ENCODE measurements at places on chromosomes 6 and 20.
A peak's percentile ranks its signal among the peaks of the same experiment; 100 is the strongest.

DNA sequence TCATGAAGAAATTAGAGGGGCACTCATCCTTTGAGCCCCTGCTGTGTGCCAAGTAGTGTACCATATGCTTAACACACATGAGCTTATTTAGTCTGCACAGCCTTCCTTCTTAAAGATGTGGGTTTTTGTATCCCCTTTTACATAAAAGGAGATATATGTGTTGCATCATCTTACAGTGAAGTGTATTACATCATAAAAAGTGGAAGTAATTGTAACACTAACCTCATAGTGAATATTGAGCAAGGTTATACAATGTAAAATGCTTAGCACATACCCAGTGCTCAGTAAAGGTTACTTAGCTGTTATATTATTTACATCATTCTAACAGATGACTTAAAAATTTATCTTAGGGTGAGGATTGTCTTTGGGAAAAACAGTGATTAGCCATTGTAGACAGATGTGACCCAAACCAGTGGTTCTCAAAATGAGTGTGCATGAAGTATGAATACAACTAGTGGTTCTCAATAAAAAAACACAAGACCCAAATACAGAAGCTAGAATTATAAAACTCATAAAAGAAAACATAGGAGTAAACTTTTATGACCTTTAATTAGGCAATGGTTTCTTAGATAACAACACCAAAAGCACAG, 3.8 kb upstream of the PIGU start:
- no peak for DNase-seq

DNA sequence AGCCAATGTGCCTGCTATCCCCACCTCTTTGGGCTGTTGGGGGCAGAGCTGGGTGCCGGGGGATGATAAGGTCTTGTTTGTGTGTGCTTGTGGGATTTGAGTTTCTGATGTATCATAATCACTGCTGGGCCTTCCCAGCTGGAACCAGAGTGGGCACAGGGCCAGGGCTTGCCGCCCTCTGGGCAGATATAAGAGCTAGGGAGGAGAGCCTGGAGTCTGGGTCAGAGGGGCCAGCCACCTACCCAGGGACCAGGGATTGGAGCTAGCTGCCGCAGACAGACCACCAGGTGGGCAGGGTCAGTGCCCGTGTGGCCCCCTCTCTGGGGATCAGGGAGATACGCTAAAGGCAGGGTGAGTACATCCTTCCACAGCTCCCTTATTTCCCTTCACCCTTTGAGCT, 3.1 kb upstream of the TLDC2 start:
- no peak for DNase-seq

DNA sequence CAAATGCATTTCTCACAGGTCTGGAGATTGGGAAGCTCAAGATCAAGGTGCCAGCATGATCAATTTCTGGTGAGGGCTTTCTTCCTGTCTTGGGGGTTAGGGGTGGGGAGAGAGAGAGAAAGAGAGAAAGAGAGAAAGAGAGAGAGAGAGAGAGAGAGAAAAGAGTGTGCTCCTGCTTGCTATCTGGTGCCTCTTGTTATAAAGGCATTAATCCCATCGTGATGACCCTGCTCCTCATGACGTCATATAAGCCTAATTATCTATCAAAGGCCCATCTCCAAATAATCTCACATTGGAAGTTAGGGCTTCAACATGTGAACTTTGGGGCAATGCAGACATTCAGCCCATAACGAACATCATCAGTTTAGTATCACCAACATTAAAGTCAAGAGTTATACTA, 114.8 kb downstream of the EYA4 start:
- no peak for DNase-seq

DNA sequence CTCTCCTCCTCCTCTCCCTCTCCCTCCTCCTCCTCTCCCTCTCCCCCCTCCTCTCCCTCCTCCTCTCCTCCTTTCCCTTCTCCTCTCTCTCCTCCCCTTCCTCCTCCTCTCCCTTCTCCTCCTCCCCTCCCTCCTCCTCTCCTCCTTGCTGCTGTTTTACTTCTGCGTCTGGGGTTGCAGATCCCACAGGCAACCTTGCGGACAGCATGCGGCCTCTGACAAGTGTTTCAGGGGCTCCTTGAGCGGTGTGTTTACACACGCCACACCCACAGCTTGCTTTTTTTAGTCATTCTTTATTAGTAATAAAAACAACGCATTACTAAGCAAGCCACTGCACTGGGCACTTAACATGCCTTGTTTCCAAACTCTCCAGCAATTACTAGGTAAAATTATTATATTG, 81.9 kb downstream of the TFAP2C start:
- no peak for DNase-seq

GRCh38 chr6:129694036-129694435, 15.9 kb downstream of the ARHGAP18 start:
- no peak for DNase-seq

- no peak for DNase-seq
Observed at GRCh38 chr6:106011476-106011875, 74.7 kb upstream of the PRDM1 start.

DNA sequence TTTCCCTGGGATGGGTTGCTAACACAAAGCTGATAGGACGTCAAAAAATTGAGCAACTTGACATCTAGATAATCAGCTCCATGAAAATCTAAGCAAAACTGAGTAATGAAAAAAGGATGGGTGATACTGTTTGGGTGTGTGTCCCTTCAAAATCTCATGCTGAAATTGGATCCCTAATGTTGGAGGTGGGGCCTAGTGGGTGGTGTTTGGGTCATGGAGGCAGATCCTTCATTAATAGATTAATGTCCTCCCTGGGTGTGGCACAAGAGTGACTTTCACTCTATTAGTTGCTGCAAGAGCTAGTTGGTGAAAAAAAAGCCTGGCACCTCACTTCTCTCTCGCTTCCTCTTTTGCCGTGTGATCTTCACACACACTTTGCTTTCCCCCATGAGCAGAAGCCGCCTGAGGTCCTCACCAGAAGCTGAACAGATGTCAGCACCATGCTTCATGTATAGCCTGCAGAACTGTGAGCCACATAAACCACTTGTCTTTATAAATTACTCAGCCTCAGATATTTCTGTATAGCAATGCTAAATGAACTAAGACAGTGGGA, 160.9 kb downstream of the FRK start:
- no peak for DNase-seq

GRCh38 chr6:72639920-72640614, 18.2 kb downstream of the KCNQ5 start:
- DNase-seq, result no peak

GRCh38 chr20:52731093-52731492, 241.1 kb upstream of the TSHZ2 start:
- DNase-seq, result no peak

GRCh38 chr6:134103006-134103405, 50.6 kb upstream of the SLC2A12 start:
- DNase-seq, result no peak

DNA sequence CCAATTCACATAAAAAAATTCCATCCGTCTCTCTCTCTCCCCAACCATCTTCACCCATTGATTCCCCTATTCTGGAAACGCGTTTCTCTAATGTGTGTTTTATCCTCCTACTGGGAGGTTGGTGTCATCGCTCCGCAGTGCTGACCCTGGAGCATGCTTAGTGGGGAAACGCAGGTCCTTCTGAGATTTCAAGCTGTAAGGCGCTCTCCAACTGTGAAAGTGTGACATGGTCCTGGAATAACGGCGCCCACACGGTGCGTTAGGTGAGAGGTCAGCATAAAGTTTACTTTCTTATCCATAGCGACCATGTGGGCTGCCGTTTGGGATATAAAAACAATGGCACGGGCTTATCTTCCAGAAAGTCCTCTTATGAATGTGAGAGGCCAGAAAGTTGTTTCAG, 123.9 kb downstream of the WDR27 start:
- no peak for DNase-seq

DNA sequence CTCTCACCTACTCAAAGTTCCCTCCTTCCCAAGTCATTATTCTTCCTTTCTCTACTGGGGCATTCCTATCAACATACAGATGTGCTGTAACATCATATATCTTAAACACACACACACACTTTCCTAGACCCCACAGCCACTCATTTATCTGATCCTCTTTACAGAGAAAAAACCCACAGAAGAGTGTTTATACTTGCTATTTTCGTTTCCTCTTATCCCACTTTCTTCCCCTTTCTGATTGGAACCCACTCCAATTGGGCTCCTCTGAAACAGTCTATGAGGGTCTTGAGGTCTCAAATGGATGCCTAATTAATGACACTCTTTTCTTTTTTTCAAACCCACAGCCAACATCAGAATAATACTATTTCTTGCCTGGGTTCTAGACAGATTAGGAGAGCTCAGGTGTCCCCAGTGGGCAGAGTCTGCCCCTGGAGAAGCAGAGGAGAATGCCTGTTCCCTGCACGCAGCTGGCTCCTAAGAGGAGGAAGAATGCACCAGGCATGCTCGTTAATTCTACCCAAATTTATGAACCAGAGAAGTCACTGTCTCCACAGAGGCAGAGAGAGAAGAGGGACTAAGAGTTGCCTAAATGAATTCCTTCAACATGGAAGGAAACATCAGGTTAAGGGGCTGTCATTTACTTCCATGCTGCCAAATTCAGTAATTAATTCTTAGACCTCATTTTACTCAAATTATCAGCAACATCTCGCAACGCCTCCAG, 65.9 kb downstream of the CRYBG1 start:
- DNase-seq, result no peak

DNA sequence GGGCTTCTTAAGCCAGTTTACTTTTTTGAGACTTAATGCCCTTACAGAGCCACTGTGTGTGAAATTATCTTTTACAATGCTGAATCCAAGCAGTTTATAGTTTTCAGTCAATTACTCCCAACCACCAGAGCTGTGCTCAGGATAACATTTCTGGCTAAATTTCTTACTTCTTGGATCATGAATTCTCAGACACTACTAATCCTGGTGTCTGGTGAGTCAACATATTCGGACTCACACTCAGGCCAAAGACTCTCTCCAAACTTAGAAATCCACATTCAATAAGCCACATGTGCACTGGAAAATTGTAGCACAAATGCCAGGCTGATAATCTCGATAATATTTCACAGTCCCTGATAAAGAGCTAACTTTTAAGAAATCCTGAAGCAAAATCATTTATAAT, 49.0 kb downstream of the PTPRT start:
- no peak for DNase-seq

DNA sequence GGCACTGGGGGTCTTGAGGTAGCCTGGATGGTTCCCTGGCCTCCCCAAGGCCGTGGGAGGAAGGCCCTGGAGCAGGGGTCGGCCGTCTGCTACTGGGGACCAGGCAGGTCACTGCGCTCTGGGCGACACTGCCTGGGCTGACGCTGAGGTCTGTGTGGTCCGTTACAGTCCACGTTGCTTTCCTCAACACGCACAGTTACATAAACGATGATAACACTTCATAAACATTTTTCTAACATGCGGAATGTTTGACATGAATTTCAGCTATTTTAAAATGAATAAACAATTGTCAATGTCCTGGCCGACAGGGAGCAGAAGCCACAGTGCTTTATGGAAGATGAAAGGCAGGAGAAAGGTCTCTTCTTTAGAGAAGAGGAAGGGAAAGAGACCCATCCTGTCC, 10.2 kb upstream of the RBBP8NL start:
- no peak for DNase-seq

DNA sequence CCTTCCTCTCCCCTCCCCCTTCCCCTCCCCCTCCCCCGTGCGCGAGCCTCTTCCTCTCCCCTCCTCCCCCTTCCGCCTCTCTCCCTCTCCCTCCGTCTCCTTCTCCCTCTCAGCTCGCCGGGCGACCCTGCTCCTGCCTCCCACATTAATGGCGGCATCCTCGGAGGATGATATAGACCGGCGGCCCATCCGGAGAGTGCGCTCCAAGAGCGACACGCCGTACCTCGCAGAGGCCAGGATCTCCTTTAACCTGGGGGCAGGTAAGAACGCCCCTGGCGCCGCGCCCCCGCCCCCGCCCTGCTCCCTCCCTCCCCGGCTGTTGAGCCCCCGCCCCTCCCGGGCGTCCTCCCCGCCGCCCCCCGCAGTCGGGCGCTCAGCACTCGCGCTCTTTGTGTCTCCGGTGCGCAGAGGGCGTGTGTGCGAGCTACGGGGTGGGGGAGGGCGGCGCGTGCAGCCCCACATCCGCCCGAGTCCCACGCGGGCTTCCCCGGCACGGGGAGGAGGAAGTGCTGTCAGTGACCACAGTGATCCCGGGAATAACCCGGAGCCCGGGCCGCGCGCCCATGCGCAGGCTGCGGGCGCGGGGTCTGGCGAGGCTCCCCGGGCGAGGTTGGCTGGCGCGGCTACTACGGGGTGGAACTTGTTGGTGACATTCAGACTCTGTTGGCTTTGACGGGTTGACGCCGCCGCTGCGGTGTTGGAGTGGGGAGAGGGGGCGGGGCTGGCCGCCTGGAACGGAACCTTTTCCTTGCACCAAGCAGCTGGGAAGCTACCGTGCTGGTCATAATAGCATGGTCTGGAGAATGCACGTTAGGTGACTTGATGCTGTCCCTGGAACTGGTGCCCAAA, 33.2 kb downstream of the PHACTR1 start:
- DNase-seq, result no peak

GRCh38 chr6:89026151-89026550, 54.4 kb upstream of the PNRC1 start:
- DNase-seq, result no peak

DNA sequence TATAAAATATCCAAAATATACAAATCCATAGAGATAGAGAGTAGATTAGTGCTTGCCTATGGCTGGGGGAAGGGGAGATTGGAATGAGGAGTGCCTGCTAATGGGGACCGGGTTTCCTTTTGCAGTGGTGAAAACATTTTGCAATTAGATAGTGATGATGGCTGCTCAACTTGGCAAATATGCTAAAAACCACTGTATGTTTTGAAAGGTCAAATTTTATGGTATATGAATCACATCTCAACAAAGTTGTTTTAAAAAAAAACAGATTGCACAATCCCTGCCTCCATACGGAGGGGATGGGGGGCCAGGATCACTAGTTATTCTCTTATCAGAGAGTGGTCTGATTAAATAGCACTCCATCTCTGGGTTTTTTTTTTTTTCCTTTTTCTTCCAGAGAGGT, 76.9 kb upstream of the RIPOR2 start:
- DNase-seq, result peak; percentile 87

GRCh38 chr6:110537208-110538123, 61.1 kb upstream of the SLC22A16 start:
- peak; percentile 82 for DNase-seq

DNA sequence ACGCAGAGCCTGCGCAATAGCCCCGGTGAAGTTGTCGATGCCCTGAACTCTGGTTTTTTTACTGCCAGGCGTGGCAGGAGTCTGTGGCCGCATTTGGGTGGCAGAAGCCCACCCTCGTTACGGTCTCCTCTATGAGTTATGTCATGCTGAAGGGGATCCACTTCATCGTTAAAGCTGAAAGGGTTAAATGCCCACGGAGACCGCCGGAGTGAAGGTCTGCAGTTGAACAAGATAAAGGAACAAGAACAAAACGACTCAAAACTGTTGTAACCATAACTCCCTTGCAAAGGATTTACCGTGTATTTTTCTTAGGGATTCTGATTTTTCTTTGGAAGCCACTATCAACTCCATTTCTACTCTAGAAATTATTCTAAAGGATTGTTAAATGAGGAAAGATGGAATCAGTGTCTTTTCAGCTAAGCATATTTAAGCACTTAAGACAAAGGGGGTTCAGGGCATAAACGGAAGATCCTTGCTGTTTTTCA, 501 bp upstream of the ELOVL5 start:
- DNase-seq, result no peak
